ENCODE measurements at places on chromosomes 3 and 15.

DNA sequence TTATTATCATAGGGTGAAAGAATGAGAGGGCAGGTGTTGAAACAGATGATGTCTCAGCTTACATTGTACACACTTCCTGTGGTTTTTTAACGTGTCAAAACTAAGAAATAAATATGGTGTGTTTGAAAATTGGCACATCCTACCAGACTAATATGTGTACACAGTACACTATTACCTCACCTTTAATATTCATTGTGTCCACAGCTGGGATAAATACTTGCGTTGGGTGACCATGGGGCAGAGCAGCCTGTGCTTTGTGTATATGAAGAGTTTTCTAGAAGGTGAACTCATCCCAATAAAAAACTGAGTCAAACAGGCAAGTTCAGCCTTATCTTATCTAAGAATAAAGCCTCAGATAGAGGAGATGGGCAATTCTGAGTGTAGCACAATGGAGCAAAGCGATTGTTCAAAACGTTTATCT, 17.3 kb downstream of the SUCNR1 start:
- DNase-seq = no peak

DNA sequence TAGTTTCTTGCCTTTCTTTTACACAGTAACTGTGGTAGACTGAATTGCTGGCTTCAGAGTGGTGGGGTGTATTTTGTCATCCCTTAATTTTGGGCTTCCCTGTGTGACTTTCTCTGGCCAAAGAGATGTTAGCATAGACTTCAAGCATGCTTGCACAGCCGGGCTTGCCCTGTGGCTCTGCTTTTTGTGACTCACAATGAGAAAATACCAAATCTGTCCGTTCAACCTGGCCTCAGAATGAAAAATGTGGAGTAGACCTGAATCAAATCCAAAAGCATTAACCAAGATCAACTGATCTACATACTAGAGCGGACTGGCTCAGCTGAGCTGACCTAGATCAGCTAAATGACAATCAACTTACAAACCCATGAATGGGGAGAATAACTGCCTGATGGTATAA, 51.4 kb downstream of the PLAAT1 start:
- DNase-seq = no peak

- no peak for DNase-seq
These were observed 166.8 kb upstream of the MLF1 start for GRCh38 chr3:158404131-158404718.

DNA sequence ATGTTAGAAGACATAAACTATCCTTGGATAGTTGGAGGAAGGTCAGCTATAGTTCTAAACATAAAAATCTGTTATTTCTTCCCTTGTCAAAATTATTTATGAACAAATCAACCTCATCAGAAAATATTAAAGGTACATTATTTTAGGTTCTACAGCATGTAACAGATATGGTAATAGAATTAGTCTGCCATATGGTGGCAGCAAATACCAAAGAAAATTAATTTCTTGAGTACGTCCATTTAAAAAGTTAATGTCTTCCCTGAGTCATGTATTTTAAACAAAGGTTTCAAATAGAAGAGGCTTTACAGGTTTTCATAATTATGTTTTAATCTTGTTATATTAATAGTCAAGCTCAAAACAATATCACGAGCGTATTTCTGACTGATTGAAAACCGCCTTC, 17.9 kb upstream of the ANKRD28 start:
- DNase-seq = no peak

GRCh38 chr15:70974004-70974832, 81.6 kb downstream of the LRRC49 start:
- no peak for DNase-seq

- no peak for DNase-seq
These were observed 206.6 kb upstream of the MDFIC2 start for GRCh38 chr3:70519026-70519425.

- DNase-seq = no peak
These were observed 1.3 kb downstream of the SLC6A6 start for GRCh38 chr3:14403619-14404155.

GRCh38 chr15:26870346-26870745, 3.5 kb downstream of the GABRA5 start:
- no peak for DNase-seq

DNA sequence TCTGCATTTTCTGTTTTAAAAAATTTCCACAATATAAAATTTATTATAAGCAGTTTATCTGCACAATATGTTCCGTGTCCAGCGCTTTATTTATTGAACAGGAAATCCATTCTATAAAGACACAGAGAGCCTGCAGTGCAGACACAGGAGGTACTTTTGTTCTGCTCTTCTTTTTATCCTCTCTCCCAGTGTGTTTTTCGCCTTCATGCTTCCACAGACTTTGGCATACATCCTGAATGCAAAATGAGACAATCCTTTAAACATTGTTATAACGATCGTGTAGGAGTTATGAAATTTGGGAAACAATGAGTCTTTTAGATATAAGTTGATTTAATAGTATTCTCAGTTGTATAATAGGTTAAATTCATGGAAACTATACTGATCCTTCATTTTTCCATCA, 749.2 kb downstream of the NAALADL2 start:
- no peak for DNase-seq

- no peak for DNase-seq
These were observed 595.1 kb upstream of the ARPP21 start for GRCh38 chr3:35044190-35044589.

DNA sequence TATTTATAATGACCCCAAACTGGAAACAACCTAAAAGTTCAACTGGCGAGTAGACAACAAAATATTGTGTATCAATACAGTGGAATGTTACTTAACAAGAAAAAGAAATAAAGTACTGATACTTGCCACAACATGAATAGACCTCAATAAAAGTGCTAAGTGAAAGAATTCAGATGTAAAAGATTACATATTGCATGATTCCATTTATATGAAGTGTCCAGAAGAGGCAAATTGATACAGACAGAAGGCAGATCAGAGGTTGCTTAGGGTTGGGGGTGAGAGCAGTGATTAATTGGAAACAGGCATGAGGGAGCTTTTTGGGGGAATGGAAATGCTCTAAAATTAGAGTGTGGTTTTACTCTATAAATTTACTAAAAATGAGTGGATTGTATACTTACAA, 183.3 kb downstream of the SATB1 start:
- DNase-seq = no peak

DNA sequence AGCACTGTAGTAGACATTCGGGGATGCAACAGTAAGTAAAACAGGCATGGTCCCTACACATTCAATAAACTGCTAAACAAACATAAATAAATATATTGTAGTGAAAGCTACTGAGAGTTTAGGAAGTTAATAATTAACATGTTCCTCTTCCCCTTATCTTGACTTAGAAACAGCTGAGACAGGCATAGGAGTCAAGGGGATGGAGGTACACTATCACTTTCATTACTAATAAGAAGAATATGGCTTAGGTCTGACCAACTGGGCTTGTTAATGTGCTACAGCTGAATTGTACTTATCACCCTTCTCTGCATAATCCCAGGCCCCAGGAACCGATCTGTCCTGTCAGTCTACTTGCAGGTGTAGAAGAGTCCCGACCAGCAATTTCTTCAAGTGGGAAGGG, 116.3 kb upstream of the DAZL start:
- DNase-seq = no peak

Measured in 8988T (cell line).